Stimulated activated CD4-positive, alpha-beta T cell treated with anti-CD3 and anti-CD28 coated beads, Interleukin-4, amount 100 ng/mL, for 4 hours (primary cell): ENCODE measurements at places on chromosomes 7 and 10.

- DNase-seq, result no peak
These were observed 490.3 kb downstream of the SDK1 start for GRCh38 chr7:3791327-3791726.

- no peak for DNase-seq
These were observed 1349.1 kb downstream of the XPNPEP1 start for GRCh38 chr10:108574233-108574632.

DNA sequence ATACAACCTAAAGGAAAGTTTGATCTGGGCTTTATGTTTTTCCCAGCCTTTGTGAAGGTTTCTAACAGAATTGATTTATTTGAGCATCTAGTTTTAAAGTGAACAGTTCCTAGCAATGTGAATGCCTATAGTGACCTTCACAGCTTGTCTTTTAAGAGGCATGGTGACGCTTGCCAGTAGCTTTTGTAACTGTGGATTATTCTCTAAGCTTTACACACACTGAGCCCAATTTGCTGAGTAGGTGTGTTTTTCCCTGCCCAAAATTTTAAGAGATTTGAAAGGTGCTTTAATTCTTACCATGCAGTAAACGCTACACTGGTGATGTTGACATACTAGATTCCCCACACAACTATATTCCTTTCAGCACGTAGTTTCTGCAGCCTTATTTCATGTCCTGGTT, 420.2 kb upstream of the AKR1E2 start:
- DNase-seq, result no peak

DNA sequence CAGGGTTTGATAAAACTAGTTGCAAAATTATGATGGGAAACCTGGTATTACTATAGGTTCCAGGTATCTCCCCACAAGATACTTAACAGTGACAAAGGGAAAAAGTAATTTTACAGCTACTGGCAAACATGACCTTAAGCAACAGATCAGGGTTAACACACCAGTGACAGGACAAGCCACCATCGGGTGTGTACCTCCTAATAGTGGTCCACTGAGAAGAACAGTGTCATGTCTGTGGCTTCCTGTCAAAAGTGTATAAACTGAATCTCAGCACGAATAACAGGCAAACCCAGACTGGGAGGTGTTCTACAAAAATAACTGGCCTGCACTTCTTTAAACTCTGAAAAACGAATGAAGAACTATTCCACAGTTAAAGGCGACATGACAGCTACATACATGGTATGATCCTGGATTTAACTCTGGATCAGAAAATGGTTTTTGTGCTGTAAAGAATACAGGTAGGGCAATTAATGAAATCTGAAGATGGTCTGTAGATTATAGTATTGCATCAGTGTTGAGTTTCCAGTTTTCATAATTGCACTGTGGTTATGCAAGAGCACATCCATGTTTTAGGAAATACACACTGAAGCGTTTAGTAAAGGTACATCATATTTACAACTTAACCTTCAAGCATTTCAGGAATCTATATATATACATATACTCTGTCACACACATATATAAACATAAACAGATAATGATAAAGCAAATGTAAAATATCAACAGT, 32.0 kb upstream of the ARMS2 start:
- no peak for DNase-seq

DNA sequence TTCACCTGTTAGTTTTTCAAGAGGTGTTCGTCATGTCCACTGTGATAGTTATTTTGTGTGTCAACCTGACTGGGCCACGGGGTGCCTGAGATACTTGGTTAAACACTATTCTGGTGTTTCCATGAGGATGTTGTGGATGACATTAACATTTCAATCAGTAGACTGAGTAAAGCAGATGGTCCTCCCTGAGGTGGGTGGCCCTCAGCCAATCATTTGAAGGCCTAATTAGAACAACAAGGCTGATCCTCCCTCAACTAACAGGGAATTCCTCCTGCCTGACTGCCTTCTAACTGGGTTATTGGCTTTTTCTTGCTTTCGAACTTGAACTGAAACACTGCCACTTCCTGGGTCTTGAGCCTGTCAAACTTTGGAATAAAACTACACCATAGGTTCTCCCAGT, 75.8 kb downstream of the ENO4 start:
- DNase-seq, result no peak

DNA sequence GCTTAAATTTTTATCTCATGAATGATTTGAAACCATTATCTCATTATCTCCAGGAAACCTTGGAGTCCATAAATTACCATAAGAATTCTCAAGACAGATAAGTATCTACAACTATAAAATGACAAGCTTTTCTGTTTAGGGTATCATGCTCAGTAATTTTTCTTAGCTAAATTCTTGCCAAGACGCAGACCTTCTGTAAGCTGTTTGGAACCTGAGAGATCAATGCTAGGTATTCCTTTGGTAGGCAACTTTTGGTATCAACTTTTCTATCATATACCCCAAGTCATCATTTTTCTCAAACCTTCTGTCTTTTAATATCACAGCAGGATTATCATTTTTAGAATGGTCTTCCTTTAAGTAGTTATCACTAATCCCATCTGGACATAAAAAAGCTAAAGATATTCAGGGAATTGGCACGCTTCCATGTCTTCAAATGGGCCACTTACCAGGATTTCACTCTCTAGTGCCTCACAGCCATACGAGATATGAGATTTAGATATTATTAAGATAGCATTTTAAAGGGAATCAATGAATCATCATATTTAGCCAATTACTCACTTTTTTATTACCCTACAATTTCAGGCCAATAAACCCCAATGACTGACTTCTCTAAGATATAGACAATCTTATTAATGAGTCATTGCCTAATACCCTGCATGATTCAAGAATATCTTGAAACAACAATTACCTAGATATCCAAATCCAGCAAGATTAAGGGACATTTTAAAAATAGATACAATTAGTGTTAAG, 544.1 kb downstream of the HTR7 start:
- no peak for DNase-seq

DNA sequence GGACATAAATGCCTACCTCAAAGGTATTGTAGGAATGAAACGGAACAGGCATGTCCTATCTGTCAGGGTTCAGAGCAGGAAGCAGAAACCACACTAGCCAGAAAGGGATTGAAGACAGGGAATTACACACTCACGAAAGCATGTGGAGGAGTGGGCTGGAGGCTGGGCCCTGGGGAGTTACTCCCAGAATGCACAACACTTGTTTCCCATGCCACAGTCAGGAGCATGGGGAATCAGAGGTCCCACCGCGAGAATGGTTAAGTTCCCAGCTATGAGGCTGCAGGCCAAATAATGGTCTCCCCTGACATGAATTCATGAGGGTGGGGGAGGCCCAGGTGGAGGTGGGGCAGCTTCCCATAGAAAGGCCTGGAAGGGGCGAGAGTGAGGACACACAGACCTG, 212.7 kb downstream of the HERPUD2 start:
- no peak for DNase-seq

DNA sequence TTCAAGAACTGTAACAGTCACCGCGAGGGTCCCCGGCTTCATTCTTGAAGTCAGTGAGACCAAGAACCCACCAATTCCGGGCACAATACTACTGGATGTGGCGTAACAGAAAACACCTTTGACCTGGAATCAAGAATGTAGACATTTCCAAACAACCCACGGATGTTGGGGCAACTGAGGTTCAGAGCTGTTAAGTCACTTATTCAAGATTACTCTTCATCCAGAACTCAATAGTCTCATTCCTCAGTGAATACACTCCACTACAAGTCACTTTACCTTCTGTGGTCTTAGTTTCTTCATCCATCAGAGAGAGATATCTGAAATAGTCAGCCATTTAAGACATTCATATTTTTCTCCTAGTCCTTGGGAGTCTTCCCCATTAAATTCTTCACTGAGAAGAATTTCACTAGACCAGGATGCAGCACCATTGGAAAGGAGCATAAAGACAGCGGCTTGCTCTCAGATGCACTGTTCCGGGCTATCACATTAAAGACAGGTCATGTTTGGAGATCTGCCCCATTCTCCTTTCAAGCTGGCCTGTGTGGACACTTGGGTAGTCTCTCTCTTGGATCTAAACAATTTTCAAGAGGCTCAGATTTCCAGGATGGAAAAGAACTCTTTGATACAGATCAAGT, 32.3 kb upstream of the ARID5B start:
- no peak for DNase-seq

DNA sequence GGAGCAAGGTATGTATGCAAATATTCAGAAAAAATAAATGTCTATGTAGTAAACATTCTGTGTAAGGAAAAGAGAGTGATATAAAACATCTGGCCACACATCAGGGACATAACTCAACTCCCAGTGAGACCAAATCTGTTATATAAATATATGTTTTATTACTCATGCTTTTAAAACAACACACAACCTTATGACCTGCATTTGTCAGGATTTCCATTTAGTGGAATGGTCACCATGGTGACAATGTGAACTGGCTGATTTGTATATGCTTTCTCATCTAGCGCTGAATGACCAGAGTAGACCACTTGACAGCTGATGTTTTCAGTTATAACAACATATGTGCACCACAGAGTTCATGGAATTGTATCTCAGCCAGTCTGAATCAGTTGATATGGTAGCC, 551.7 kb downstream of the HTR7 start:
- no peak for DNase-seq

GRCh38 chr7:3260401-3260715, 40.7 kb upstream of the SDK1 start:
- no peak for DNase-seq

DNA sequence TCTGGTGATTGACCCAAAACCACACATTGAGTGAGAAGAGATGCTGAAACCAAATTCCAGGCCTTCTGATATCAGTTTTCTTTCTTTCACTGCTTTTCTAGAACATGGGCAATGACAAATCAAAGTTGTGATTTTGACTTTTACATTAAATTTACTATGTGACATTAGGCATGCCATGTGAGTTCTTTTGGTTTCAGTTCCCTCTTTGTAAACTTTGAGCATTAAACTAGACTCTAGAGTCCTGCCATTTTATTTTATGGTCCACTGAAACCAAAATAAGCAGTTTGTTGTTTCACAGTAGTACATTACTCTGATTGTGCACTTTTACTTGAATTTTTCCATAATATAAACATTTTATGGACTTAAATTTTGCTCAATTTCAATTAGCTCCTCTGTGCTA, 381.1 kb upstream of the SEMA3D start:
- no peak for DNase-seq

GRCh38 chr10:92830478-92831389, 17.6 kb upstream of the EXOC6 start:
- peak; percentile 24 for DNase-seq

GRCh38 chr10:107144490-107144889, 20.0 kb downstream of the SORCS1 start:
- DNase-seq, result no peak

DNA sequence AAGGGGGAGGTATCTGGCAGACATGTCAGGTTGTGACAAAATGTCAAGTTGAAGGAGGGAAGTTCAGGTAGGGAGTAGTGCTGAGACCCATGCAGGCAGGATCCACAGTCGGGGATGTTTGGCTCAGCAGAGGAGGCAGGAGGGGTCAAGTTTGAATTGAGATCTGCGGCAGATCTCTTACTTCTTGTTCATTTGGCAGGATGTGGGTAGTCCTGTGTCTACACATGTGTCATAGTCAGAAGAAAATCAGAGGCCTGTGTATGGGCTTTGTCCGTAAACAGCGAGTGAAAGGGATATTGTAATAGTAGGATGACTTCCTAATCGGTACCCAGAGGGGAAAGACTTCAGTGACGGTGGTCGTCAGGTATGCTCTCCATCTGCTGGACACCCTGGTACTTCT, 203.8 kb upstream of the MTPN start:
- DNase-seq, result no peak

- DNase-seq, result no peak
These were observed 14.4 kb downstream of the ZNF33B start for GRCh38 chr10:42623929-42624328.

DNA sequence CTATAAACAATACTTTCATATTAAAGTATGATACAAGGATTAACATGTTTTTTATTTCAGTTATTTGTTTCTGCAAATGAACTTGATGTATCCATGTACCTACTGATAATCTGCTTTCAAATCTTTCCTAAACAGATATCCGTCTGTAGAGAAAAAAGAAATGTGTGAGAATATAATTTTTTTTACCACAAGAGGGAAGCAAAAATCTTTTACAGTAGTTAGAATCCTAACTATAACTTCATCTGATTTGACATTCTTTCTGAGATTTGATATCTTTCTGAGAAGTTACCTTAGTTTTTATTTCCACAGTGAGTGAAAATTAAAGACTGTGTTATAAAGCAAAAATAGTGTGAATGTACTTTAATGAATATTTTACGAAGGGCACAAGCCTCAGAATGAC, 203.9 kb upstream of the PCLO start:
- DNase-seq, result no peak

- DNase-seq, result no peak
These were observed 272.4 kb downstream of the CREB5 start for GRCh38 chr7:28684650-28685241.

GRCh38 chr7:2171855-2172254, 60.9 kb downstream of the MAD1L1 start:
- no peak for DNase-seq

GRCh38 chr7:98178762-98179490, 32.3 kb upstream of the BHLHA15 start:
- DNase-seq, result no peak

DNA sequence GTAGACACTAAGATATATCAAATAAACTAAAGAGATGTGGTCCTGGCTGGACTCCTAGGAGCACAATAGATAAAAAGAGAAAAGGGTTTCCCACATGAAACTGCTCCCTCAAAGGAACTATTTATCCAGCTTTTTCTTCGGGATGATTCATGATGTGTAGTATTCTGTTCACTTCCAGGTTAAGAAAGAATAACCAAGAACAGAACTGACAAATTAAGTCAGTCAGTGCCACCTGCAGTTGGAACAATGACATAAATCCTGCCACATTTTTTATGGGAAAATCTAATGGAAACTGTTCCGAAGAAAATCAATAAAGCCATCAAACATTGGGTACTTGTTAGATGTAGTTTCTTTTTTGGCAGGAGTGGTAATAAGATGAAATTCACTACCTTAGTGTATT, 87.1 kb downstream of the POLR1F start:
- DNase-seq, result no peak

DNA sequence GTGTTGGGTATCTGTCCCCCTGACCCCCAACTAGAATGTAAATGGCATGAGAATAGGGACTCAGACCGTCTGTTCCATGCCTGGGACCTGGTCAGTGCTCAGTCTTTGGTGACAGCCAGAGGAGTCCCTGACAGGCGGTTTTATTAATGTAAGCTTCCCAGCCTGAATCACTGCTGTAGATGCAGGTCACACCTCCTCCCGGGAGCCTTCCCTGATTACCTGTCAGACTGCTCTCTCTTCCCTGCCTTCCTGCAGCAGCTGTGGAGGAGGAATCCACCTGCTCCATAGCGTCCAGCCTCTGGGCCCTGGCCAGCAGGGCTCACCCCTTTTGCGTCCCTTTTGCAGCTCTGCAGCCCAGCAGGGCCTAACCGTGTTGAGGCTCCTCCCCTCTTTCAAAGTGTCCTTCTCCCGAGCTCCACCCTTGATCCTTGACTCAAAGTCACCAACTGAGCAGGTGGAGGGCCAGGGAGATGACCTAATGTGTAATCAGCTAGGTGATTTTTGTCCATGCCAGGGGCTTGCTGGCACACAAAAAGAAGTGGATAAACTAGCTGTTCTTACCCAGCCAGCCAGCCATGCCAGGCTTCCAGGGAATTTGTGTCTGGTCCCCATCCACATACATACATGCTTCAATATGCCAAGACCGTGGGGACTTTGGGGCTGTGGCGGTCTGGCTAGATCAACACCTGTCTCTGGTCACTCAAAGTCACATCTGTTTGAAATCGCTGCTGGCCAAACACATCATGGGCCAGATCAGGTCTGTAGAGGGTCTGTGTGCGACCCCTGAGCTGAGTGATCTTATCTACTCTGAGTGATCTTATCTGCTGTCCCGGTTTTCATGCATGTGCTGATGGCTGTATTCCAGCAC, 195.1 kb downstream of the CCDC3 start:
- DNase-seq, result no peak

- DNase-seq, result no peak
These were observed 139.3 kb downstream of the C1GALT1 start for GRCh38 chr7:7321681-7322080.
